CD14-positive monocyte (primary cell): ENCODE measurements at places on chromosomes 12 and 14.

DNA sequence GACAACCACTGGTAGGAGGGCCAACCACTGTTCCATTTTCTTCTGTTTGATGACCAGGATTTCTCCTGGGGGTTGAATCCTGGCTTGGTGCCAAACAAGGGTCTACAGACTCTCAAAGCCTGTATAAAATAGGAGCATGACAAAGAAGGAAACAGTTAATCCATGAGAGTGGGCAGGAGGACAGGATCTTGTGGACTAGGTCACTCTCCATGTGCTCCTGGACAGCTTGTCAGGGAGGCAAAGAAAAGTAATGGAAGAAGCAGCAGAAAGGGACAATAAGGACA, 243.7 kb downstream of the AKAP6 start:
- no peak for DNase-seq

DNA sequence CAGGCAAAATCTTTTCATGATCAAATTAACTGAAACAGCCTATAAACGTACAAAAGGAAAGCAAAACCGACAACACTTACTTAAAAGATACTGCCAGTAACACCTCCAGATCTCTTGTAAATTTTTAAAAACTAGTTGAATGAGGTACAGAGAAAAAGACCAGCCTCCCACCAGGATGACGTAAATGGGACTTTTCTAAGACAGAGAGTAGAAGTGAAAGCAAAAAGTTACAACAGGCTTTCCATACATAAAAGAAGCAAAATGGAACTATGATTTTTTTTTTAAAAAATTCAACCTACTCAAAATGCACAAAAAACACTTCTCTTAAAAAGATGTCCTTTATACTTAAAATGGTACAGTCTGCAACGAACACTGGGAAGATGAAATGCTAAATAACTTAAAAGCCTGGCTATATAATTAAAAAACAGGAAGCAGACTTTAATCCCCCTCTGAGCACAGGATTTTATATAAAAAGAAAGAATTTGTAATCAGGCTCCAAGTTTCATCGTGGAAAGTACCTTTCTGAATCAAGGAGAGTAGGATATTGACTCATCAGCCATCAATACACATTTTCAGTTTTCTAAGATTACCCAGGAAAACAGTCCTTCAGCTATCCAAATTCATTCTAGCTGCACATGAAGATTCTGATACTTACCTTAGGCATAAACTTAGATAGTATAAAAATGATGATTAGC, 14.2 kb upstream of the MYO1A start:
- DNase-seq = peak; percentile 59

DNA sequence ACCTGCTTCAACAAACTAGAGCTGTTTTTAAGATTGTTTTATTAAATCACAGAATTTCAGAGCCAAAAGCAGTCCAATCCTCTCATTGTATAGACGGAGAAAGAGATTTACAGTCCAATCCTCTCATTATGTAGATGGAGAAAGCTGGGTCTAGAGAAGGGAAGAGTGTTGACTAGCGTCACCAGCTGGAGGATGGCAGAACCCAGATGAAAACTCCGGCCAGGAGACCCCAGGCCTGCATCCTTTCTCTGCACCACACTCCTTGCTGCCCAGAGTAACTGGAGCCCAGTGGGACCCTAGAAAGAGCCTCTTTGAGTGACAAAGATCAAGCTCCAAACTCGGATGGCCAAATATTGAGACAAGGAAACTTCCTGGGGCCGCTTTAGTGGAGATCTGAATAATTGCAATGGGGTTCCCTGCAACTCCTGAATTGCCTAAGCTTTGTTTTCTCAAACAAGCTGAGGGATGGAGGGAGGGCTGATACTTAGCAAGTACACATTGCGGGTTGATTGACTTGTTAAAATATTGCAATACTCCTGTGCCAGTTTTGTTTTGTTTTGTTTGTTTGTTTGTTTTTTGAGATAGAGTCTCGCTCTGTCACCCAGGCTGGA, 12.5 kb downstream of the AMDHD1 start:
- no peak for DNase-seq

DNA sequence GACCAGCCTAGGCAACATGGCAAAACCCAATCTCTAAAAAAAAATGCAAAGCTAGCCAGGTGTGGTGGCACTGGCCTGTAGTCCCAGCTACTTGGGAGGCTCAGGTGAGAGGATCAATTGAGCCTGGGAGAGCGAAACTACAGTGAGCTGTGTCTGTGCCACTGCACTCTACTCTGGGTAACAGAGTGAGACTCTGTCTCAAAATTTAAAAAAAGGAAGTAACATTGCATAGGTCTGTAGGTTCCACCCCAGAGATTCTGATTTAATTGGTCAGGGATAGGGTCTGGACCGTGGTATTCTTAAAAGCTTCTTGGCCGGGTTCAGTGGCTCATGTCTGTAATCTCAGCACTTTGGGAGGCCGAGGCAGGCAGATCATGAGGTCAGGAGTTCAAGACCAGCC, 26.2 kb downstream of the ZC2HC1C start:
- DNase-seq = no peak

DNA sequence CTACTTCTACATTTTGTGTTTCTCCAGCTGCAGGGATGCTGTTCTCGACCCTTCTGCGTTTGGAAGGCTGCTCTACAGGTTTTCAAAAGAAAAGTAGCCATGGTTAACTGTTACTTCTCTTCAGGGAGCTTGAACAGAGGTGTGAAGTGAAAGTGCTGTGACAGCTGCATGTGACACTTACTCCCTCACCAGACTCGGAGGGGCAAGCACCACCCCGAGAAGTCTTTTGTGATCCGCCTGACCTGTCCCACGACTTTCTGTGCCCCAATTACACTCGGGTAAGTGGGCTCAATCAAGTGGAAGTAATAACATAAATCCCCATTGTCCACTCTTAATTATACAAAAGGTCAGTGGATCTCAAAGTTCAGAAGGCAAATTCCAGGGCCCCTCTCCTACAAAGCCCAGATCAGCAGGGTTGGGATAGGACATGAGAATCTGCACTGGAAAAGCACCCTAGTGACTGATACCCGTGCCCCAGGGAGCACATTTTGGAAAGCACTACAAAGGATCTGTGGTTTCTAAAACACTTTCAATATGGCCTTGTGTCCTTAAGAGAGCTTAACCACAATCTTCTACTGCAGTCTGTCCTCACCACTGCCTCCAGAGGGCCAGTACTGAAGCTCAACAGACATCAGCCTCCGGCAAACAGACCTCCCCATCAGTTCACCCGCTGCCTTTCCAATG, 11.5 kb downstream of the FICD start:
- DNase-seq = no peak

- DNase-seq = no peak
Observed at GRCh38 chr14:90114554-90114953, 52.8 kb downstream of the KCNK13 start.

GRCh38 chr14:78951602-78952001, 781.4 kb downstream of the NRXN3 start:
- DNase-seq = no peak

GRCh38 chr14:22802860-22803686, 12.2 kb downstream of the SLC7A7 start:
- DNase-seq = no peak

DNA sequence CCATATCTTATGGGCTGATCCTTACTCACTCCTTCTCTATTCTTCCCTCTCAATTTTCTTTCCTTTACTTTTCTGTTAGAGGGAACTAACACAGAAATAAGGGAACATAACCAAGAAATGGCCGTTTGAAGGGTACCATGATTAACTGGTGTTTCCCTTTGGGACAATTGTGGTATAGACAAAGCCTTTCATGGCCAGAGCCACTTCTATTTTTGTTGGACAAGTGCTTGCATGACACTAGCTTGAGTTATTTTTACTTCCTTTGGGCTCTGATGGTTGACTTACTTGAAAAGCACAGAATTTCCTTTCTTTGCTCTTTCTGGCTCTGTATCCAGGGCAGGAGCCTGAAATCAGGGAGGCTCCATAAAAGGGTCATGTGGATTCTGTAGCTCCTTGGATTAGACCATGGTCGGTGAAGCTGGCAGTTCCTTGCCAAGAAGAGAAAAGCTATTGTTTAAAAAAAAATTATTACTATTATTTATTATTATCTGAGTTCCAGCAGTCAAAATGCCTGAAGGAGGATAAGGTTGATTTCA, 130.6 kb downstream of the KTN1 start:
- DNase-seq = no peak
